CD4-positive, alpha-beta T cell treated with Interleukin-4 for 4 hours (primary cell): ENCODE measurements at places on chromosomes 11 and 22.

- no peak for DNase-seq
These were observed 131.6 kb downstream of the MAML2 start for GRCh38 chr11:96211436-96211835.

DNA sequence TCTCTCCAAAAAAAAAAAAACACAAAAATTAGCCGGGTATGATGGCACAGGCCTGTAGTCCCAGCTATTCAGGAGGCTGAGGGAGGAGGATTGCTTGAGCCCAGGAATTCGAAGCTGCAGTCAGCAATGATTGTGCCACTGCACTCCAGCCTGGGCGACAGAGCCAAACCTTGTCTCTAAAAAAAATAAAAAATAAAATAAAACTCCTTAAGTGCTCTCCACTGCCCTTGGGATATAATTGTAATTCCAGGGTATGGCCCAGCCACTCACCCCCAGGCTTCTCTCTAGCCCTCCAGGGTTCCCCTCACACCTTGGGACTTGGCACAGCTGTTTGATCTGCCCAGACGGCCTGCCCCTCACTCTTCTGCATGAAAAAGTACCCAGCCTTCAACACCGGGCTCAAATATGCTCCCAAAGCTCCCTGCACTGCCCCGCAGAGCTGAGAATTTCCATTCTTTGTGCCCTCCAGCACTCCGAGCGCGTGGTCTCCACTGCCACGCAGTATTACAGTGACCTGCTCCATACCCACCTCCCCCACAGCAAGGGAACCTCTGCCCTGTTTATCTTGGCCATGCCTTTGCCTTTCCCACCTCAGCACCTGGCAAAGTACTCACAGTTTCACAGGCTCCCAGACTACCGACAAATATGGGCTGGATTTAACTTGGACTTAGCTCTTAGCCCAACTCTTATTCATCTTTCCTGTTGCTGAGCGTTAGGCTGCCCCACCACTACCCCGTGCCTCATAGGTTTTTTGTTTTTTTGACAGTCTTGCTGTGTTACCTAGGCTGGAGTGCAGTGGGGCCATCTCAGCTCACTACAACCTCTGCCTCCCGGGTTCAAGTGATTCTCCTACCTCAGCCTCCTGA, 7.6 kb upstream of the FTH1 start:
- DNase-seq, result no peak

GRCh38 chr11:86670181-86670580, 2.2 kb downstream of the ME3 start:
- no peak for DNase-seq

DNA sequence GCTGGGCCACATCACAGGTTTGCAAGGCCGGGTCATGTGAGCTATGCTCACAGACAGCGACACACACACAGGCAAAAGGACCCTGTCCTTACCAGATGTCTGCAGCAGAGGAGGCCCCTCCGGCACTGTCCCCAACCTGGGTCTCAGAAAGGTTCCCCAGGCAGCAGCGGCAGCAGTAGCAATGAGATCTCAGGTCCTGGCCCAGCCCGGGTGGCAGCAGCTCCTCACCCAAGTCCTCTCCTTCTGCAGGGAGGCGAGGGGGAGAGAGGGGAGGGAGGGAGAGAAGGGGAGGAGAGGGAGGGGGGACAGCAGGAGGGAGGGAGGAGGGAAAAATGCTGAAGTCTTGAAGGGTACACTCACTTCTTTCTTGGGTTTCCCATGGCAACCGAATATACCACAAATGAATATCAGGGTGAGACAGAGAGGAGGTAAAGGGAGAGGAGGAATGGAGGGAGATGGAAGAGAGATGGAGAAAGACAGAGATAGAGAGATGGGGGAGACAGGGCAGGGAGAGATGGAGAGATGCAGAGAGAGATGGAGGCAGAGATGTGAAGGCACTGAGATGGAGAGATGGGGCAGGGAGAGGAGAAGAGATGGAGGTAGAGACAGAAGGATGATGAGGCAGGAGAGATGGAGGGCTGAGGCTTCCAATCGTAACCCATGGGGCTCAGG, 9.5 kb downstream of the ELFN2 start:
- no peak for DNase-seq

DNA sequence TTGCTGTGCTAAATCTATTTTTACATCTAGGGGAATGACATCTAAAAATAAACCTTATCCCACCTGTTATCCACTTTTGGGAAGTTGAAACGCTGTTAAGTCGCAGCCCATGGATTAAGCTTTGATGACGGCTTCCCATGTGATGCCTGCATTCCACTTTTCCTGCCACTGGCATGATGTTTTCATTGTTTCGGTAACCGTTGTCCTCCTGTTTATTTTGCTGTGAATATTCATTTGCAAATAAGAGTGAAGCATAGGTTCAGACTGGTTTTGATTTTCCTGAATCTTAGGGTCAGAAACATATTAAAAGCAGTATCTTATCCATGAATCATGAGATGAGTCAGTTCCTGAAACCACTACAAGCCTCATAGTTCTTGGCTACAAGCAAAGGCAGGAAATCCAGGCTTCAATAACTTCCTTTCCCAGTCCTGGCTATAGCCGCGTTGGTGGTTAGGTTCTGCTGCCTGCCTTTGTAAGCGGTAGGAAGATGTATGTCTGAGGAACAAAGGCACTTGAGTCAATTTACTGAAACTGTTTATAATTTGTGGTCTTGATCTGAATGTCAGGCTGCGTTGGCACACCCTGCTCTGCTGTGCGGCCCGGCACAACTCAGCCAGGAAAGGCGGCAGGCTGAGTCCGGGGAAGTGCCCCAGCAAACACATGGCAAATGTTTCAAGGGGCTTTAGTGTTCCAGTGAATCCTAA, 19.4 kb downstream of the TEAD1 start:
- DNase-seq, result no peak

DNA sequence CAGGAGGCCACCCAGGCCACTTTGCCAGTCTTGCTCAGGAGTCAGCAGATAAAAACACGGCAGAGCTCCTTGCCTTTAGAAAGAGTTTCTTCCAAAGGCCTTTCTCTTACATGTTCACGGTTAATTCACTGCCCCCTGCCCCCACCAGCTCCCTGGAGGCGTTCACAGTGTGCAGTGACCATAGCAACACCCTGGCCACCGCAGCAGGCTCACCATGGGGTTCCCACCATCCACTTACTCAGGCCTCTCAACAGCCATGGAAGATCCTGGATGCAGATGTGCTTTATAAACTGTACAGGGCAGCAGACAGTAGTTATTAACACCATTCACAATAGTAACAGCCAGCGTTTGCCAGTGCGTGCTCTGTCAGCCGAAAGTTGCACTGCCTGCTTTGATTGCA, 10.6 kb upstream of the MYO7A start:
- no peak for DNase-seq

- no peak for DNase-seq
These were observed 54.6 kb upstream of the WNT7B start for GRCh38 chr22:46031557-46031956.
